ENCODE measurements at places on chromosomes 3 and 15.

DNA sequence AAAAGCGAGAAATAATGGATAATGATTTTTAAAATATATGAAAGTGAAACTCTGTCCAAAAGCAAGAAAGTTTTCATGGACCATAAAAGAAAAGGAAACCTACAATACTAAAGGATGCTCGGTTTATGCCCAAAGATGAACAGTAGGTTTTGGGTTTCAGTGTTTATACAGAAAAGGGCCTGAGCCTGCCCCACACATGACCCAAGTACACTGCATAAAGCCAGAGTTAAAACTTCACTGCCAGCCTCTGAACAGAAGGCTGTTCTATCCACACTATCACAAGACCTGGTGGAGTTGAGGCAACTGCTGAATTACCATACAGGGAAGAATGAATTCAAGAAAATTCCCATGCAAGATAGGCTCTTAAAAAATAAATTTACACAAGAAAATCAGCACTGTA lies 165.2 kb downstream of the MECOM start:
- no peak for DNase-seq

GRCh38 chr3:149590691-149591441 lies 67.0 kb downstream of the WWTR1 start:
- DNase-seq, result no peak

GRCh38 chr3:107945417-107946094 lies 145.3 kb downstream of the CD47 start:
- no peak for DNase-seq

- DNase-seq, result no peak
Measured at GRCh38 chr15:101207867-101208288, 44.0 kb downstream of the CHSY1 start.

DNA sequence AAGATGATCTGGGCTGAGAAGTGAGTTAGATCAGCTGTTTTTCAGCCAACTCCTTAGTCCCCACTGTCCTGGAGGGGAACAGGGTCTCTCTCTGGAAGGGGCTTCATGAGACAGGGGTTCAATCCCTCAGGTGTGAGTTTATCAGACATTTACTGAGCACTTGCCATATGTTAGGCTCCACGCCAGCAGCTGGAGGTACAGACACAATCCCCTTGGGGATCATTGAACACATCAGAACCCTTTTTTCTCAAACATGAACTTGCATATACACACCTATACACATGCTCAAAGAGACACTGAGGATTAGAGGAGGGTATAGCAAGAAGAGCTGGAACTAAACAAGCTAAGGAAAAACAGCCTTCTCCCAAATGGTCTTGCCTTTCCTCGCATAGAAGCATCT lies 5.5 kb upstream of the BMF start:
- DNase-seq, result no peak

DNA sequence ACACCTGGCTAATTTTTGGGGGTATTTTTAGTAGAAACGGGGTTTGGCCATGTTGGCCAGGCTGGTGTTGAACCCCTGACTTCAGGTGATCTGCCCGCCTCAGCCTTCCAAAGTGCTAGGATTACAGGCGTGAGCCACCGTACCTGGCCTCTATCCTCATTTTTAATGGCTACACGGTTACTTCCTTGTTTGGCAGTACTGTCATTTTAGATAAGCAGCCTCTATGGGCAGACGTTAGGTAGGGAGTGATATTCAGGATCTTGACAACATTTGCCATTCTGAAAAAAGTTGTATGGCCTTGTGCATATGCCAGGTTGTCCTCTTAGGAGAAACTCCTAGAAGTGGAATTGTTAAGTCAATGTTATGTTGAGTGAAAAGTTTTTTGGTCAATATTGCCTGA lies 141.7 kb downstream of the ITPR1 start:
- DNase-seq, result no peak

GRCh38 chr15:62588938-62589670 lies 424.0 kb upstream of the C2CD4B start:
- no peak for DNase-seq

DNA sequence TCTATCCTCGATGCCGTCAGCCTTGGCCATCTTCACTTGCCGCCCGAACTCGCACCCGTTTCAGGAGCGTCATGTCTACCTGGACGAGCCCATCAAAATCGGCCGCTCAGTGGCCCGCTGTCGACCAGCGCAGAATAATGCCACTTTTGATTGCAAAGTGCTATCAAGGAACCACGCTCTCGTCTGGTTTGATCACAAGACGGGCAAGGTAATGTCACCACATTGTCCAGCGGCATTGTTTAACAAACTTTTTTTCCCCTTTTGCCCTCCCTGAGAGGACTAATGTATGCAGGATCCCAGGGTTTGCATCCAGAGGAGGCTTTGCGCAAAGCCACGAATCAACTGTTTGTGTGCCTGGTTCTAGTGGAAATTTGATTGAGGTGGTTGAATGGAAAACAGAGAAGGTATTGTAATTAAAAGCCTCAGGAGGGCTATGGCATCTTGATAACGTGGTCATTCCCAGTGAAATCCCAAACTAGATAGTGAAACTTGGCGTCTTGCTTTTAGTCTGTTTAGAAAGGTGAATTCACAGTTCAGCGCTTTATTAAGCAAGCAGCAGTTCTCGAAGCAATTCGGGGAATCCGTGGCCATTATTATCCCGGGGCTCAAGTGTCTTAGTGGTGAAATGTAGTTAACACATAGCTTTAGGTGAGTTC lies 1.7 kb downstream of the SLMAP start:
- no peak for DNase-seq

- no peak for DNase-seq
Measured at GRCh38 chr3:159482241-159482993, 506.2 kb upstream of the IL12A start.

DNA sequence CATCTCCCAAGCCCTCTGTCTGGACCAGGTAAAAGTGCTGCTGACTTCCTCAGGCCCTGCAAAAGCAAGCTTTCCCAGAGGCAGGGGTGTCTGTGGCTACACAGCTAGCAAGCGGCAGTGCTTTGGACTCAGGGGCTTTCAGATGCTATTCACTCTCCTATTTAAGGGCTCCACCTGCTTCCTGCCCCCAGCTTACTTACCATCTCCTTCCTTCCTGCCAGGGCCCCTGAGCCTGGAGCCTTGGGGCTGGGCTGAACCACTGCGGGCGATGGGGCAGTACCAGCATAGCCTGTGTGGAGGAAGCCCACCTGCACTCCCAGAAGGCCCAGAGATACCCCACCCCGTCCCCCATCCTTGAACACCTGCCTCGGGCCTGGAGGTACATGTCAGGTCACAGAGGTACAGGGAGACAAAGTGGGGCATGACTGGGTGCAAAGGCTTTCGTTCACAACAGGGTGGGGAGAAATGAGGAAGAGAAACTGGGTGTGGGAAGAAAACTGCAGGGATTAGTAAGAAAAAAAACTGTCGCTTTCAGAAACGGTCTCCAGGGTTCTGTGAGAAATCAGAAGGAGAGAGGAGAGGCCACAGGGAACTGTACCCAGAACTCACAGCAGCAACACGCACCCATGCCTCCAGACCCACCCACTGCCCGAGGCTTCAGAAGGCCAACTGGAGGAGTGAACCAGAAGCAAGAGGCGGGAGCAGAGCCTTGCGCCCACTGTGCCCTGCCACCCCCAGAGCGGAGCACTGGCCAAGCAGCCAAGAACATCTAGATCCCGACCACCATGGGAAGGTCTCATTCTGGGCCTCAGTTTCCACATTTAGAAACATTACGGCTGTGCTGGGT lies 49.5 kb downstream of the CCDC12 start:
- no peak for DNase-seq

DNA sequence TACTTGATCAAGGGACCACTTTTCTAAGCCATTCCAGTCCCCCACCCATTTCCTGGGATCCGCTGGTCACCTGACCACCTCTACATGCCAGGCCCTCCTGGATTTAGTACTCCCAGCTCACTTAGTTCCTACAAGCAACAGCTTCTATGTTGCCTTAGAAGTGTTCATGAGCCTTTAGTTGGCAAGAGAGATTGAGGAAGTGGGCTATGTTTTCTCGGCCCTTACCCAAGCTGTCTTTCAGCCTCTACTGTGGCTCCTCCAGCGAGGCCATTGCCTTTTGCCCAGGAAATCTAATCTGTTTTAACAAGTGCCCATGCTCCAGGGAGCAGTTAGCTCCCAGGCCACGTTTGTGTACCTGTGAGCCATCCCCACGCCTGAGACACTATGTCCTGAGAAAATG lies 4.5 kb upstream of the PRKAR2A start:
- DNase-seq, result no peak

GRCh38 chr3:162641907-162642306 lies 1145.3 kb downstream of the OTOL1 start:
- no peak for DNase-seq

- no peak for DNase-seq
Measured at GRCh38 chr3:46918202-46918601, 40.7 kb downstream of the PTH1R start.

DNA sequence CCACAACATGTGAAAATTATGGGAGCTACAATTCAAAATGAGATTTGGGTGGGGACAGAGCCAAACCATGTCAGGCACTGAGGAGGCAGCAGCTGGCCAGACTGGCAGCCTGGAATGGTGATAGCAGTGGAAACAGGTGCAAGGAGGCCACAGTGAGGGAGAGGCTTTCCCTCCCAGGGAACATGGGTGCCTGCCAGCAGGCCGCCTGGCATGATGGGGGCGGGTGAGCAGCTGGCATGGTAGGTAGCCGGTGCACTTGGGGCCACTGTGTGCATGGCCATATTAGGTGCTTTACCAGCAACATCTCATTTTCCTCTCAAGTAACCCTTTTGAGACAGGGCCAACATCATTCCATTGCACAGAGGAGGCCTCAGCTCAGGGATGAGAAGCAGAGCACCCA lies 18.3 kb upstream of the MRPS22 start:
- DNase-seq, result no peak

- DNase-seq, result no peak
Measured at GRCh38 chr3:10469441-10470119, 35.8 kb downstream of the ATP2B2 start.

DNA sequence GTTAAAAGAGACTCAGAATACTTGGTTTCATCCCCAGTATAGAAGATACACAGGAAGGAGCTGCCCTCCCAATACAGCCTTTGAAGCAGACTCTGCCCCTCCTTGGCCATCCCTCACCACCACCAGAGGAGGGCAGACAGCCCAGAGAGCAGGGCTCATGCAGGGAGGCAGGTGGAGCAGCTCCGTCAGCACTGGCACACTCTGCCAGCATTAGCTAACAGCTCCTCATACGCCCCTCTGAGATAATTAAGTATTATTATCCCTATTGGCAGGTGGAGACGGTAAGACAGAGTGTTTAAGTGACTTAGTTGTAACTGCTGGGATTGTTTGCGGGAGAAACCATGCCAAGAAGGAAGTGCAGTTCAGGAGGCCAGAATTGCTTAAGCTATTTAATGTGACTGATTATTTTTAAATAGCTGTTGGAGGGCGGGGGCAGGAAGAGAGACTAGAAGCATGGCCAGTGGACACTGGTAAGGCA lies 434.0 kb downstream of the EPHB1 start:
- no peak for DNase-seq

- DNase-seq, result no peak
Measured at GRCh38 chr3:134337071-134337482, 37.2 kb downstream of the AMOTL2 start.

GRCh38 chr15:90594301-90594738 lies 64.6 kb downstream of the CRTC3 start:
- DNase-seq, result no peak

- no peak for DNase-seq
Measured at GRCh38 chr3:189766416-189766815, 135.2 kb downstream of the TP63 start.

- no peak for DNase-seq
Measured at GRCh38 chr3:127371334-127371733, 83.5 kb upstream of the PRR20G start.
